ENCODE measurements at places on chromosomes 12 and 14.

DNA sequence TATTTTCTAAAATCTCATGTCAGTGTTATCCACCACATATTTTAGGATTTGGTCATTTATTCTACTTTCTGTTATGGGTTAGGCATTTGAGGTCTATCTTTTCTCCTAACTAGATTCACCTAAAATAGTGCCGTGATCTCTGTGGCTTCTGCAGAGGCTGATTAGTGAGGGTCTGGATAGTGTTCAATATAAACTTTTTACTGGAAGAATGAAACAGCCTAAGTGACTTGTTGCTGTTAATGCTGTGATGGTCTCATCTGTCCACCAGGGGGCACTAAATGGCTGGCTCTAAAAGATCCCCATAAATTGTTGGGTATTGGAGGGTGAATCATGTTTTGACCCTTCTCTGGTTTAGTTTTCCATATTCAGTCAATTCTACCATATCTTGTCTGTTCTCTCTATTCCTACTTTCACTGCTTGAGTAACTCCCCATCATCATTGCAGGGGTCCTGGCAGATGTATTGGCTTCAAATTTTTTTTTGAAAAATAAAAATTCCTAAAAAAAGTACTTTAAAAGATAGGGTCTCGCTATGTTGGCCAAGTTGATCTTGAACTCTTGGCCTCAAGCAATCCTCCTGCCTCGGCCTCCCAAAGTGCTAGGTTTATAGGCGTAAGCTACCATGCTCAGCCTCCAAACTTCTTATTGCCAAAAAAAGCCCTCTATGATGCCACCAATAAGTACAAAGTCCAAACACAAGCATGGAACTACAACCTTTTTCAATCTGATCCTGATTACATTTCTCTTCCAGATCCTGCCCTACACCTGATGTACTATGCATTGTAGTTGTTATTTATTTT is 6.9 kb downstream of the PABPN1 start:
- peak; percentile 44 for DNase-seq

DNA sequence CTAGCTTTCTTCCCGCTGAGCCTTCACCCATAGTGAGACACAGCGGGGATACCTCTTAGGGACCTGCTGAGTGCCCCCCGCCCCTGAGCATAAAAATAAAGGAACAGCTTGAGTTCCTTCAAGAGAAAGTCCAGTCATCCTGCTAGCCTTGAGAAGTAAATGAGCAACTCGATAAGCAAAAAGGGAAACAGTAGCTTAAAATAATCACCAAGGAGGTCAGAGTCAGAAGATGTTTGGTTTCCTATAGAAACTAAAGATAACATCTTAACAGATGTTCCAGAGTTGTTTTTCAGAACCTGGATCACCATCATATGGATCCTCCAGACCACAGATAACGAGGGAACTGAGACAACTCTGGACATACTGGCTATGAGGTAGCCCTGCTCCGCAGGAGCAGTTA is 94.0 kb downstream of the BCAT1 start:
- DNase-seq = no peak

GRCh38 chr14:23573384-23574015 is 5.1 kb downstream of the JPH4 start:
- DNase-seq = no peak

DNA sequence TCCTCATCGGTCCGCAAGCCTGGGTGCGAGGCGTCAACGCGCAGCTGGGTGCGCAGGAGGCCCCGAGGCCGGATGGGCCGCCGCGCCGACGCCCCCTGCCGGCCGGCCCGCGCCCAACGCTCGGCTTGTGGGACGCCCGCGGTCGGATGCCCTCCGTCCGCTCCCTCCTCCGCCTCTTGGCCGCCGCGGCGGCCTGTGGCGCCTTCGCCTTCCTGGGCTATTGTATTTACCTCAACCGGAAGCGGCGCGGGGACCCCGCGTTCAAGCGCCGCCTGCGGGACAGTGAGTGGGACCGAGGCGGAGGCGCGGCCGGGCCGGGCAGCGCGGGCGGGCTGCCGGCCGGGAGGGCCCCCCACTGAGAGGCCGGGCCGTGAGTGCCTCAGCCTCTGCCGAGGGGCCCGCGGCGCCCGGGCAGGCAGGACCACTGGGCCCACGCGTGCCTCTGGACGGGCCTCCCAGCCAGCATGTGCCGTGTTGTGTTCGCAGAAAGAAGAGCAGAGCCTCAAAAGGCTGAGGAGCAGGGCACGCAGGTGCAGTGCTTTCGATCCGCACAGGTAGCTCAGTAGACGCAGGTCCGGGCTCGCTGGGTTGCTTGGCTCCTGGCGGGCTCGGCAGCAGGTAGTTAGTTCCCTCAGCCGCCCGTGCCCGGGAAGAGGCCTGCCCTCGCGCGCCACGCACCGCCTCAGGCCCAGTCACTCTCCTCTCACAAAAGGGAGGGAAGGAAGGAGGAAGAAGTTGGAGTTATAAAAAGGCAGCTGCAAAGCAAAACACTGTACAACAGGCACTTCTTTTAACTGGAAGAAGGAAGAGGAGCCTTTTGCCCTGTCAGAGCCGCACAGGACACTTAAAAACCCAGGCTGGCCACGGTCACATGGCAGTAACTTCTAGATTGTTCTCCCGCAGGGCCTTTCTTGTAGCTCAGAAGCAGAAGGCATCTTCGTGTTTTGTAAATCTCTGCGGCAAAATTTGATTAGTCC is at the start of gene TOMM20L:
Gene TOMM20L (plus strand): TSS at position 119 of the 977 bp plus-strand sequence. CDS start 28 bp downstream, at position 147.
- DNase-seq = peak; percentile 56

DNA sequence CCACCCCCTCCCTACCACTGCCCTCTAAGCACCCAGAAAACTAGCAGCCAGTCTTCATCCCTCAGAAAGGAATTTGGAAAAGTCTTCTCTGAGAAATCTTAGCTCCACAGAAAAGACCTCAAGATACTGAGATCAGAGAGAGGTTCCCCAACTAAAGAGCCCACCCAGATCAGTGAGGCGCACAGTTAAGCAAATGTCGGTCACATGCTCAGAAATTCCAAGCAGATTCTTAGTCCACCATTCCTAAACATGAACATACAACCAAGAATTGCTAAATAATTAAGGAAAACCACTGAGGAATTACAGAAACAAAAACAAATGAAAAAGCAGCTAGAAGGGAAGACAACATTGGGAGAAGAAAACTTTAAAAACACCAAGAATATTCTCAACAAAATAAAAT is 32.3 kb downstream of the MED13L start:
- DNase-seq = no peak

GRCh38 chr12:3225154-3225795 is 148.1 kb downstream of the TSPAN9 start:
- DNase-seq = no peak

- DNase-seq = no peak
Observed at GRCh38 chr12:6768990-6769389, 2.8 kb downstream of the PTMS start.

DNA sequence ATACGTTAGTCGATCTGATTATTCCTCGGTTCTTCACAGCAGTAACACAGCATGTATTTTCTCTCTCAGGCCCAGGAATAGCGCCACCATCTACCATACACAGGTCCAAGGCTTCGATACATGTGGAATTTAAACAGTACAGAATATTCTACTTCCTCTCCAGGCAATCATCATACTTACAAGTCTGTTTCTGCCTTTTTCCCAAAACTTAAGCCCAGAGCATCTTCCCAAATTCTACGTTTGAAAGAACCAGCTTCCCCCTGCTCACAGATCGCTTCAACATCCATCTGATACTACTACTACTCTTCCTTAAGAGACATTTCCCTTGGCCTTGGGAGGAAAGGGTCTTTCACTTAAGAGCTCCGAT is 626 bp downstream of the TXNDC16 start:
- no peak for DNase-seq

- DNase-seq = no peak
Observed at GRCh38 chr14:104356020-104356737, 217.8 kb downstream of the KIF26A start.

DNA sequence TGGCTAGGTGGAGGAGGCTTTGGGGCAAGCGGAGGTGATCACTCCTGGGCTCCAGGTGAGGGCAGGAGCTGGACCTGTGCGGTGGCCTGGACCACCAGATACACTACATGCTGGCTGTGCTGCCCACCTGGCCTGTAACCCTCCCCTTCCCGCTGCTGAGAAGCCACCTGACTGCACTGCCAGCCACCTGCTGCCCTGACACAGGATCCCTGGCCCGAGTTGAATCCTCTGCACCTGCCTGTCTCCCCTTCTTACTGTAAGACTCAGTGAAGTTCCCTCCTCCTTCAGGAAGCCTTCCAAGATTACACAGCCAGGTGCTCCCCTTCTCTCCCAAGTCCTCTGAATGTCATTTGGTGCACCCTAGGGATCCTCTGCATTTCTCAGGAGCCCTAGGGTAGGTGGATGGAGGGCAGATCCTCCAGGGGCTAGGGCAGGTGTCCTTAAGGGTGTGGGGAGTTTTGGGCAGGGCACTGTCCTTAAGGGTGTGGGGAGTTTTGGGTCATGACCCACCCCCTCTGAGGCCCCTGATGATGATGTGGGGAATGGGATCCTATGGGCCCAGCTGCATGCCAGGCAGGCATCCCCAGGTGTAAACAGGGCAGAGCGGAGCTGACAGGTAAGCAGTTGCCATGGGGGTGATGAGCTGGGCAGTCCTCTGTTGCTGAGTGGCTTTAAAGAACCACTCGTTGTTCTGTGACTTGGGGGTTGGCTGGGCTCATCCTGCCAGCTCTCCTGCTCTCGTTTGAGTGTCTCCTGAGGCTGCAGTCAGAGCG is 6.7 kb upstream of the MTA1 start:
- no peak for DNase-seq

- DNase-seq = no peak
Observed at GRCh38 chr14:65242732-65243134, 140.4 kb upstream of the MAX start.

DNA sequence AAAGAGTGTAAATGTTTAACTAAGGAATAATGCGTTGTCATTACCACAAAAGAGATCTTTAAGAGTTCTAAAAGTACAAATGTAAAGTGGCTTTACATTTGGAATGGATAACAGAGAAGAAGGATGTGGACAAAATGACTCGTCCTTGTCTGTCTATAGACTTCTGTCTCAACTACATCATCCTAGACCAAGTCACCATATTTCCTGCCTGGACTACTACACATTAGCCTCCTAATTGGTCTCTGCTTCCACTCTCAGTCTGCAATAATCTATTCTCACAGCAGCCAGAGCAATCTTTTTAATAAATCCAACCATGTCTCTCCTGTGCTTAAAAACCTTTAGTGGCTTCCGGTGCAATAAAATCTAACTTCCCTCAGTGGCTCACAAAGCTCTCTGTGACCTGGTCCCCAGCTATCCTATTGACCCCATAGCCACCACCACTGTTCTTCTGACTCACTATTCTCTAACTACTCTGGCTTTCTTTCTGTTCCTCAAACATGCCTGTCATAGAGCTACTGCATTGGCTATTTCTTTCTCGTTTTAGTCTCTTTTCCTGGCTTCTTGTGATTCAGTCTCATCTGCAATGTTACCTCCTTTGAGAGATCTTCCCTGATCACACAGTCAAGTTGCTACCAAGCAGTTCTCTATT is 91.1 kb downstream of the MYF5 start:
- no peak for DNase-seq

DNA sequence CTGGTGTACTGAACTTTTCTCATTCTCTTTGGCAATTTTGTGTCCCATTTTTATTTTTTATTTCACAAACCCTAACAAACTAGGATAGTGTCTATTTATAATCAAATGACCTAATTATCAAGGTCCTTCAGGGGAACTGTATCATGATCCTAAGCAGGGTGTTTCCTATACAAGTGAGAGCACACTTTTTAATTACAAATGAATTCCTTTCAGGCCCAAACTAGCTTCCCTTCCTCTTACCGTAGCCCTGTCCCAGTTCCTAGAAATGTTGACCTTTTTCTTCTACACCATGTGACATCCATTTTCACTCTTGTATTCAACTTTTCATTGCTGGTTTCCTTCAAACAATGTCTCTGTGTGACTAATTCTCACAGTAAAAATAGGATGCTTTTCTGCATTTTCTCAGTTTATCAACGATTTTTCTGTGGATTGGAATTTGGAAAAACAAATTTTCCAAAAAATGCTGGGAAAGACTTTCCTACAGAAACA is 411.4 kb downstream of the CCDC91 start:
- DNase-seq = no peak

GRCh38 chr12:117679776-117680175 is 289.0 kb downstream of the KSR2 start:
- DNase-seq = no peak

- DNase-seq = no peak
Observed at GRCh38 chr12:55736780-55737580, 5.9 kb upstream of the GDF11 start.

GRCh38 chr12:7012024-7012607 is 6.2 kb downstream of the LPCAT3 start:
- DNase-seq = no peak

GRCh38 chr14:64934338-64934929 is 8.1 kb downstream of the GPX2 start:
- DNase-seq = no peak

DNA sequence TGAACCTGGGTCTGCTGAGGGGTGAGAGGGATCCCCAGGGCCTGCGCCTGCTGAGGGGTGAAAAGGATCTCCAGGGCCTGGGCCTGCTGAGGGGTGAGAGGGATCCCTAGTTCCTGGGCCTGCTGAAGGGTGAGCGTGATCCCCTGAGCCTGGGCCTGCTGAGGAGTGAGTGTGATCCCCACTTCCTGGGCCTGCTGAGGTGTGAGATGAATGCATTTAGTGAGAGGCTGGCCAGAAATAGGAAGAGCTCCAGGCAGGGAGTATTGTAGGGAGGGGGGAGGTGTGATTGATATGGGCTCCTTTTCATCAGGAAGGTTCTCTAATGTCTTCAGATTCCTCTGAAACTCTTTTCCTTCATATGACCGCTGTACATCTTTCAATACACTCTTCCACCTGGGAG is 43.0 kb downstream of the FAM186A start:
- DNase-seq = no peak

GRCh38 chr14:95527387-95528002 is 7.4 kb upstream of the GLRX5 start:
- peak; percentile 36 for DNase-seq

DNA sequence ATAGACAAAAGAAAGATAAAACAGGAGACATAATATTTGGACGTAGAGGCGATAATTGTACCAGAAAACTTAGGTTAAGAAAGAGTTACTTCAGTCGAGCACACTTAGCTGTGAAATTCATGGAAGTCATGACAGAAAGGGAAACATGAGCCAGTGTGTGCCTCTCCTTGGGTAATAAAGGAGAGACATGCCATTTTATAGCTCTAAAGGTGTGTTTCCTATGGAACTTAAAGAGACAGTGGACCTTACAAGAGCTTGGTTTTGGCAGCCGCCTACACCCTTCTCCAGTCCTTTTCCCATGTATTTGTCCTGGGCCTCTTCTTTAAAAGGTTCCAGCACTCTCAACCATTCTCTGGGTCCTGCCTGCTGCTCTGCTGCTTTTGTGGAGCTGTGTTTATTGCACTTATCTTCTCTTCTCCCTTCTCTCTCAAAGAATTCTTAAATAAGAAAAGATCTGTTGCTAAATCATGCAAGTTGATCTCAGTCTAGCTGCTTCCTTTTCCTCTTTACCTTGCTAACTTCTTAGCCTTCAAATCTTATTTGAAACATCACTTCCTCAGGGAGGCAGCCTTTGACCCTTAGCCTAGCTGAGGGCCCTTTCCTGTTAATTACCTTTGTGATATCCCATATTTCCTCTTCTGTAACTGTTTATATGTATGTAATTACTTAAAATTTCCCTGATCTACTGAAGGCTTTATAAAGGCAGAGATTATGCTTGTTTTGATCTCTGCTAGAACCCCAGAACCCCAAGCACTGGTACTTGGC is 81.8 kb upstream of the EVL start:
- DNase-seq = no peak

GRCh38 chr12:120879102-120879501 is 25.1 kb downstream of the SPPL3 start:
- no peak for DNase-seq

Measured in effector CD4-positive, alpha-beta T cell (primary cell).